A549 treated with dexamethasone at 1 μM for 4 hours (cell line): ENCODE measurements at places on chromosomes 16 and 17. TPM values are rescaled to one million over a fixed set of nuclear protein-coding genes. Genes with fewer than 3 reads are reported as not detected.

C17orf50 gene
- total RNA-seq: 0.17 to 0.40 TPM (median 0.33 TPM) in 5 replicates

KRT9 gene
- total RNA-seq: not detected in 5 replicates

GJC1 gene
- 24.4 to 34.2 TPM (median 32.2 TPM) in 5 replicates for total RNA-seq

IRX6 gene
- not detected in 5 replicates for total RNA-seq

TBX21 gene
- 0.06 to 0.34 TPM (median 0.20 TPM) in 5 replicates for total RNA-seq

TBC1D3E gene
- total RNA-seq: not detected in 5 replicates

MT1F gene
- total RNA-seq: 14.8 to 20.2 TPM (median 16.2 TPM) in 5 replicates

C16orf96 gene
- total RNA-seq: 0.04 to 0.06 TPM (median 0.06 TPM) in 5 replicates

NPIPB9 gene
- 1.1 to 2.2 TPM (median 1.6 TPM) in 5 replicates for total RNA-seq

PMFBP1 gene
- total RNA-seq: 0.03 to 0.26 TPM (median 0.11 TPM) in 5 replicates

CETP gene
- total RNA-seq: not detected in 5 replicates

KREMEN2 gene
- total RNA-seq: 0.95 to 2.0 TPM (median 1.9 TPM) in 5 replicates

TMEM204 gene
- 0.07 to 0.17 TPM (median 0.11 TPM) in 5 replicates for total RNA-seq

USH1G gene
- total RNA-seq: 0.06 to 0.15 TPM (median 0.12 TPM) in 5 replicates

PYY gene
- total RNA-seq: 0.21 TPM in 1 of 5 replicates, not detected in the others

CDH8 gene
- total RNA-seq: 0.24 to 0.74 TPM (median 0.40 TPM) in 5 replicates

SPNS2 gene
- 10.5 to 21.5 TPM (median 17.8 TPM) in 5 replicates for total RNA-seq

TSPOAP1 gene
- total RNA-seq: 0.07 TPM in 1 of 5 replicates, not detected in the others

SIAH1 gene
- 11.9 to 14.2 TPM (median 12.9 TPM) in 5 replicates for total RNA-seq

KRTAP4-9 gene
- total RNA-seq: not detected in 5 replicates

TBC1D3K gene
- total RNA-seq: not detected in 5 replicates

TP53TG3C gene
- 0.22 to 0.50 TPM (median 0.44 TPM) in 3 of 5 replicates, not detected in the others for total RNA-seq

ZFPM1 gene
- total RNA-seq: 3.1 to 7.1 TPM (median 6.5 TPM) in 5 replicates

GDPD1 gene
- total RNA-seq: 0.37 to 0.97 TPM (median 0.64 TPM) in 5 replicates

MYH1 gene
- not detected in 5 replicates for total RNA-seq

VAT1L gene
- total RNA-seq: 0.02 TPM in 2 of 5 replicates, not detected in the others

SPATA22 gene
- total RNA-seq: not detected in 5 replicates

ENPP7 gene
- total RNA-seq: not detected in 5 replicates

UBN1 gene
- total RNA-seq: 20.4 to 29.4 TPM (median 28.1 TPM) in 5 replicates

PCGF2 gene
- total RNA-seq: 27.1 to 65.8 TPM (median 62.0 TPM) in 5 replicates

UMOD gene
- total RNA-seq: not detected in 5 replicates

TMEM235 gene
- total RNA-seq: not detected in 5 replicates

SECTM1 gene
- 1.3 to 2.5 TPM (median 2.3 TPM) in 5 replicates for total RNA-seq

OR3A3 gene
- total RNA-seq: not detected in 5 replicates

ST6GALNAC2 gene
- 0.38 to 0.75 TPM (median 0.51 TPM) in 5 replicates for total RNA-seq

AKAP10 gene
- 18.1 to 29.7 TPM (median 25.0 TPM) in 5 replicates for total RNA-seq

BEAN1 gene
- 4.7 to 8.5 TPM (median 6.1 TPM) in 5 replicates for total RNA-seq
